ENCODE measurements at places on chromosomes 5 and 9. TPM values are rescaled to one million over a fixed set of nuclear protein-coding genes. Genes with fewer than 3 reads are reported as not detected.

CBY3 gene
- polyA plus RNA-seq = 0.23 TPM

- no peak for DNase-seq
Observed at GRCh38 chr5:68544648-68545552, 329.3 kb downstream of the PIK3R1 start.

DNA sequence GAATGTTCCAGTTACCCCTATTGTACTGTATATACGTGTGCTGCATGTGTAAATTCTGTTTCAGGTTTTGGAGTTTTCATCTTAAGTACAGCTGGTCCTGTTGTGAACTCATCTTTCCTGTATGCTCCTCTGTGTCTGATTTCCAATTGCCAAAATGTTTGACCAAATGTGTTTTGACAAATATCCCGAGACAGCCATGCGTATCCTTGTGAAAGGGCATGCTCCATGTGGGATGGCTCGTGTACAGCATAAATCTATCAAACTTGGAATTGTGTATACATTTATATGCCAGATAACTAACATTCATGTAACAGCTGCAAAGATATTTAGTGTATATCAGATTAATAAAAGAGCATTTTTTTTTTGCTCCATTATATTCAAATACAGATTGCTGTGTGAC, 69.5 kb upstream of the IQGAP2 start:
- no peak for DNase-seq

DNA sequence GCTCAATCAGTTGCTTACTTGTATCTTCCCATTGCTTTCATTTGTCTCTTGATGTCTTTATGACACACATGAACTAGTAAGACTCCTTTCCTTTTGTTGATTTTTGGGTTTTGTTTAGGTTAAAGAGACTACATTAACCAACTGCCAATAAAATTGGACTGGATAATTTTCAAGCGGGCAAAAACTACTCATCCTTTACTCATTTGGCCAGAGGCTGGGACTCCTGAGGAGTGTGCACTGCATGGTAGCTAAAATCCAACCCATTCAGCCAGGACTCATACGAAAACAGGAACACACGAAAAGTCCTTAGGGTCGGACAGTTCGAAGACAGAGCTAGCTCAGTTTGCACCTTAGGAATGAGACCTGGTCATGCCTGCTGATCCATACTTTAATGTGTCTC, 6.0 kb downstream of the SLC46A2 start:
- DNase-seq = no peak

- no peak for DNase-seq
Observed at GRCh38 chr5:122165559-122166078, 36.3 kb downstream of the ZNF474 start.

- DNase-seq = peak; percentile 19
Observed at GRCh38 chr9:100099722-100100042, 639 bp downstream of the INVS start.

DNA sequence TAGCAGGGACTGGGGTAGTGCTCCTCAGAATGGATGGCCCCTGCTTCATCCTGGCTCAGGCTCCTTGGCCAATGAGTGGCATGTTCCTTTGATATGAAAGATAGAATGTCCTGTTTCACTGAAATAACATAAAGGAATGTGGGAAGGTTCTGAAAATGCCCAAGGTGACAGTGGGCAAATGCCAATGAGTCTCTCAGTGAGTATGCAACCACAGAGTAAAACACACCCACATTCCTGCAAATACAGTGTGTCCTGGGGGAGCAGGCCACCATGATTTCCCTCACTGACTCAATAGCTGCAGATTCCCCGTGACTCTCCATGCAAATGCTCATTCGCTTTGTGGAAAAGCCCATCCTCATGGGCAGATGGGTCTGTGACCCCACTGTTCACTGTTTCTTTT, 36.4 kb downstream of the ZNF366 start:
- no peak for DNase-seq

DNA sequence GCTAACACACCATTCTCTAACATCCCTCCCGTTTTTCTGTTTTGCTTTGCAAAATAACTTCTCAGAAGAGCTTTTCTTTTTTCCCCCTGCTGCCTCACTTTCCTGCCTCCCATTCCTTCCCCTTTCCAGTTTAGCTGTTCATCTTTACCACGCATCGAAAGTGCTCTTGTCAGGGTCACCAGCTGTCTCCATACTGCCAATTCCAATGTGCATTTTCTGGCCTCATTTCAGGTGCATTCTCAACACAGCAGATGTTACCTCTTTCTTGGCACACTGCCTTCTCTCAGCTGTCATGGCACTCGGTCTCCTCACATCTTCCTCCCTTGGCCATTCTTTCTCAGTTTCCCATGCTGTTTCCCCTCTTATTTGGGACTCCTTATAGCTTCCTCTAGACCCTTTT, 9.5 kb downstream of the ARSK start:
- DNase-seq = no peak

GRCh38 chr5:86879086-86879485, 261.3 kb downstream of the COX7C start:
- no peak for DNase-seq

GRCh38 chr5:115838885-115839518, 2.4 kb downstream of the ATG12 start:
- DNase-seq = no peak

GRCh38 chr5:16547200-16547842, 69.5 kb downstream of the RETREG1 start:
- DNase-seq = no peak

All from left renal pelvis (tissue), 4 donors.